ENCODE measurements at places on chromosomes 6 and 20.

DNA sequence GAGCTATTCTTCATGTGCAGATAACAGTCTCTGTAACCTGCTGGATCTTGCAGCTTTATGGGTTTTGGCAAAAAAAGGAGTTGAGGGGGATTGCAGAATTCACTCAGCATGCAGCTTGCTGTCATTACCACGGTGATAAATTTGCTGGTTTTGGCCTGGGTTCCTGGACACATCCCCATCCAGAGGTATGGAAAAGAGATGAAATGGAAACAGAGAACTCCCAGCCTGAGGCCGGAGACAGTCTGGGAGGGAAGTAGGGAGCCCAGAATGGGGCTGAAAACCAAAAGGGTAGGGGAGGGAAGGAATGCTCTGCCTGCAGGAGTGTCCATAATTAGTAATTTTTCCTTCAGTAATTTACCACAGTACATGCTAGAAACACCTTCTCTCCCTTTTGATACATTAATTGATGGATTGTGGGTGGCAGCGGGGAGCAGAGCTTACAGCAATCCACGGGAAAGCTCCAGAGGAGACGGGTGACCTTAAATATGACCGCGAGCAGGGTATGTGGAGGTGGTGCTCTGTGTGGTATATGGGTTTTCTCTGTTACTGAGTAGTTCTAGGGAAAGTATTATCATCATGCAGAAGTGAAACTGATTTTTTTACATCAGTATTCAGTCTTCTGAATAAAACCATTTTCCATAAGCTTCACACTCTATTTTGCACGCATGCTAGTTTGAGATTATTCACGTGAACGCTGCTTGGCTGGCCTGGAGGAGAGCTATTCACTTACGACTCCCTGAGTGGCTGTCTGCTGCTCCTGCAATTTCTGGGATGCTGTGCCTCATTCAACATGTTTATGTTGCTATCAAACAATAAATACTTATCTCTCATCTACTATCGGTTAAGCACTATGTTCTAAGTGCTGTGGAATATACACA, 66.3 kb upstream of the KCNK16 start:
- DNase-seq: no peak

- DNase-seq: no peak
These were observed 79.7 kb downstream of the SMLR1 start for GRCh38 chr6:130906736-130907381.

DNA sequence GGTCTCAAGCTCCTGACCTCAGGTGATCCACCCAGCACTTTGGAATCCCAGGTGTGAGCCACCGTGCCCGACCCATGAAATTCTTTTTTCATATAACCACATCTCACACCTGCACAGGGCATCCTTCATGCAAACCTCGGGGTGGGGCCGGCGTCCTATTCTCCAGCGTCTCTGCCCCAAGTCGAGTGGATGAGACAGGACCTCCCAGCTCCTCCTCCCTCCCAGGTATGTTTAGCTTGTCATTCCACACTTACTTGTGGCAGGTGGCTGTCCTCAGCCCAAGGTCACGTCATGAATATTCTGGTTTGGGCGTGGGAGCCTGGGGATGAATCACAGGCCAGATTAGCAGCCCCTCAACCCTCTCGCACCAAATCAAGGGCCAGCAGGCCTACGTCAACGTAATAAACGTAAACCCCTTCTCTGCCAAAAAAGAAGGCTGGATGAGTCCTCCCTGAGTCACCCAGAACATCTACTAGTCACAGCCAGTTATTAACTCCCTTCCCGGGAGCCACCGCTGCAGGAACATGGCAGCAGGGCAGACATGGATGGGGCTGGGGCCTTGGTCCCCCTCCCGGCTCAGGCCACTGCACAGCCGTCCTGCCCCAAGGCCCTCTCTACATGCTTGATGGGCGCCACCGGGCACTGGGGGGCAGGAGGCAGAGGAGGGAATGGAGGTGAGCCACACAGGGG, 91.7 kb downstream of the YTHDF1 start:
- no peak for DNase-seq

DNA sequence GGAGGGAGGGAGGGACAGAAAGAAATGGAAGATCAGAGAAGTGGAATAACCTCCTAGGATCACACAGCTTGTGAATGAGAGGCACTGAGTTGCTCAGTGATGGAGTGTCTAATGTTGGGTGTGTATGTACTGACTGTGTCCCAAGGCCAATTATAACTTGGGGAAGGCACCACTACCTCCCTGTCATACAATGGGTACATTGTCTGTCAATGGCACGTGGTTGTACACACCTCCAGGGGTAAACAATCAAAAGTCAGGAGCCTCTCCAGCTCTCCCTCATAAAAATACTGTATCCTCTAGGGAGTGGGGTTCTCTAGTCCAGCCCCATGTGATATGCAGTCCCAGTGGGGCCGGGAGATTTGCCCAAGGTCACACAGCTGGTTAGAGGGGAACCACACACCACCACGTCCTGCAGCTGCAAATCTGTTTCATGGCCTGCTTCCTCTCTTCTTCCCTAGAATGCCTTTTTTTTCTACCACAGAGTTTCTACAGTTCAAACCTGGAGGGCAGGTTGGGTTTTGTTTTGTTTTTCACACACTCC, 112.5 kb downstream of the SNX5 start:
- DNase-seq: no peak

DNA sequence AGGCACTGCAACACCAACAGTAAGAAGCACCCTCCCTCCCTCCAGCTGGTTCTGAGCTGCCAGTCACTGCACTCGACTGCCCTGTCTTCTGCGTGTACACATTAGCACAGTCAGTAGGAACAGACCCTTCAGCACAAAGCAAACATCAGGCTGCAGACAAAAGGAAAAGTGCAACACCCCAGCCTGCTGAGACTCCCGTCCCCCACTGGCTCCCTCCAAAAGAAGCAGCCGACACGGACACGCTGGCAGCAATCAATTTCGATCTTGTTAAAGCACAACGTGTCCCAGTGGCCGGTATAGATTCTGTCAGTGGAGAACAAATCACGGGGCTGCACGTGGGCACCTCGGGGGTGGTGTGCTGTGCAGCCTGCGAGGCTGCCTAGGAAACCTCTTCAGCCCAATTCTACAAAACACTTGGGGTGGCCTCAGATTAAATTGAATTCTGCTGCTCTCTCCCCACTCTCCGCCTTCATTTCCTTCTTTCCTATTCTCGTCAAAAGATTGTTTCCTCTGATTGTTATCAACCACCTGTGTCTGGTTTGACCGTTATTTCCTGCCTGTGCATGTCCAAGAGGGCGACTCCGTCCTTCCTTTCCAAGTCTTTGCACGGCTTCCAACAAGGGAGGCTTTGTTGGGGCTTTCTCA, 38.7 kb downstream of the TRAF3IP2 start:
- no peak for DNase-seq

GRCh38 chr6:31826793-31827285, 699 bp upstream of the HSPA1B start:
- DNase-seq: no peak

DNA sequence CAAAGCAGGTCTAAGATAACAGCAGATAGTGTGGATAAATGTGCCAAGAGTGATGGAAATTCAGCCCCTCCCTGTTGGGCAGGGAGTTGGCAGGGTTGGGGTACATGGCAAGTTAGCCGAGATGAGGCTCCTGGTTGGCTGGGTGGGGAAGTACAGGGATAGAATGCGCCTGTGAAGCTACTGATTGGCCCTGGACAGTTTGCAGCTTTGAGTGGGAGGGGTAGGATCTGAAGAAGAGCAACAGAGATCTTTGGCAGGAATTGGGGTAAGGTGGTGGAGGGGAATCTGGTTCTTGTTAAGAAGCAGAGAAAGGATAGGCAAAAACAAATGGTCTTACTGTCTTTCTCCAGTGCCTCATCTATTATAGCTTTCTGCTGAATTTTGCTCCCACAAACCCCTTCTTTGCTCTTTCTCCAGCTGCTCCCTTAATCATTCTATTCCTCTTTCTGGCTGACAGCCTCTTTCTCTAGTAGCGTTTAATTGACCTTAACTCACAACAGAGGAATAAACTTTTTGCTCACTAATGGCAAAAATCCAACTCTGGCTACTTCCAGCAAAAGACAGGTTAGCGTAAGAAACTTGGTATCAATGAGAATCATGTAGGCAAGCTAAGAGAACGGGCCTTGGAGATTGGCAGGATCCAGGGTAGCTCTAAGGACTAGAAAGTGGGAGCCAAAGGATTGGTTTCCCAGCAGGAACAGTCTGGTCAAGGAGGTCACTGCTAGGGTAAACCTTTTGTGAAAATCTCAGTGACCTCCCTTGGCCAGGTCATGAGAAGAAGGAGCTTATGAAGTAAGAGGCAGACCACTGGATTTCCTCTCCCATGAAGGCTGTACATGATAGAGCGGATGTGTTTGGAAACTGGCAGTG, 86.3 kb upstream of the CARMIL1 start:
- no peak for DNase-seq

DNA sequence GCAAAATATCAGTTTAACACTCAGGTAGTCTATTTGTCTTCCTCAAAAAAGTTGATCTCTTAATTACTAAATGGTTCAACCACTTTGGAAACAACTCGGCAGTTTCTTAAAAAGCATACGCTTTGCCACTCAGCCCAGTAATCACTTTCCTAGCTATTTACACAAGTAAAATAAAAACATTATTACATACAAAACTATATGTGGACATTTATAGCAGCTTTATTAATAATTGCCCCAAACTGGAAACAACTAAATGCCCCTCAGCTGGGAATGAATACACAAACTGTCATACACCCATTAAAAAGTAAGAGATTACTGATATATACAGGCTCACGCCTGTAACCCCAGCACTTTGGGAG, 7.4 kb downstream of the EEF1A1 start:
- no peak for DNase-seq

DNA sequence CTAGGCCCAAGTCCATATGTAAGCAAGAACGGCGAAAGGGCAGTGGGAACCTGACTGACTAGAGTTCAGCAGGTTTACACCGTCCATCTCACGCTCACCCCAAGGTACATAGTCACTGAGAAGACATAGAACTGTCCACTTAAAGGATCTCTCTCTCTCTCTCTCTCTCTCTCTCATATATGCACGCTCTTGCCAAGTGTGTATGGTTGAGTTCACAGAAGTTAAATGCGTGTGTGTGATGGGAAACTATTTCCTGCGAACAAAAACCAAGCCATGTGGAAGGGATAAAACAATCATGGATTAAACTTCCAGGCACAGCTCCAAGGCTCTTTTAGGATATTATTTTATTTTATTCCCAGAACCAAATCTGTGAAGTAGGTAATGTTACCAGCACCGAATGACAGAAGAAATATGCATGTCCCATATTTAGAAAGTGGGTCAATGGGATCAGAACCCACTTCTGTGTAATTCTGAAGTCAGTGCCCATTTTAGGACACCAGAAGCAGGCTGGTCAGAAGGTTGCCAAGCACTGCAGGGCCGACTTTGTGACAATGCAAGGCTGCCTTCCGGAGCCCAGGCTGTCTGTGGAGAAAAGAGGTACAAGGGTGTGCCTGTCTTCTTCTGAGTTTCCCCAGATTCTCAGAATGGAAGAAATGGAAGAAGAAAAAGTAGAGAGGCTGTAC, 49.2 kb upstream of the MAP7 start:
- no peak for DNase-seq

- no peak for DNase-seq
These were observed 60.5 kb upstream of the SALL4 start for GRCh38 chr20:51862796-51863195.

DNA sequence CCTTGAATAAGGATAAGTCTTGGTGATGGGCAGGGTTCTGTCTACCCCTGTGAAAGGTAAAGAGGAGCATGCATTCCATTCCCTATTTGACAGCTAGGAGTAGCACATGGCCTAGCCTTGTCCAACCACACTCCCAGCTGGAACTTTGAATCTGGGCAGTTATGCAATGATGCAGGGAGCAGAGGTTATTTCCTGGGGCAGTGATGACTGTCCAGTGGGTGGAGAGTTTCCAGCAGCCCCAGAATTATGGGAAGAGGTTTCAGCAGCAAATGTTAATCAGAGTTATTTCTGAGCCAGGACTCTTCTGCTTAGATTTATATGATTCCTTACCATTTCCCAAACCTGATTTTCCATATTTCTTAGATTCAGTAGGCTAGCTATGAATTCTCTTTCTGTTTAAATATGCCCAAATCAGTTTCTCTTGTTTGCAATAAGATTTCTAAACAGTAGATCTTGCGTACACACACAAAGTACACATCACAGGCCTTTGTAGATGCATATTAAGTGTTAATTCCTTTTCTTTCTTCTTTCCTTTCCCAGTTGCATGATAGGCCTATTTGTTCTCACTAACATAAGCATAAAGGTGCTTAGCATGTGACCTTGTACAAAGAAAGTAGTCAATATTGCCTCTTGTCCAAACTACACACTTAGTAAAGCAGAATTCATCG, 17.3 kb upstream of the TXLNB start:
- DNase-seq: no peak

GRCh38 chr6:48135323-48136084, 24.5 kb upstream of the PTCHD4 start:
- DNase-seq: no peak

GRCh38 chr6:27136978-27137814, 110.3 kb upstream of the PRSS16 start:
- no peak for DNase-seq

GRCh38 chr20:13231031-13231752, 10.1 kb downstream of the ISM1 start:
- no peak for DNase-seq

DNA sequence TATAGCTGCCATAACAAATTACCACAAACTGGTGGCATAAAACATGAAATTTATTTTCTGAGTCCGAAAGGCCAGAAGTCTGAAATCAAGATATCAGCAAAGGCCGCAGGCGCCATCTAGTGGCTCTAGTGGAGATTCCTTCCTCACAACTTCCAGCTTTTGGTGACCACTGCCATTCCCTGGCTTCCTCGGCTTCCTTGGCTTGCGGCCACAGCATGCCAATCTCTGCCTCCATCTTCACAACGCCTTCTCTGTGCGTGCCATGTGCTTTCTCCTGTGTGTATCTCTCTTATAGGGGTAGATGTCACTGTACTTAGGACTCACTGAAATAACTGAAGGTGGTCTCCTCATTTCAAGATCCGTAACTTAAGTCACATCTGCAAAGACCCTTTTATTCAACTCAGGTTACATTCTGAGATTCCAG, 5.4 kb upstream of the PLAGL1 start:
- no peak for DNase-seq
